Naive thymus-derived CD8-positive, alpha-beta T cell (primary cell): ENCODE measurements at places on chromosomes 12 and 14. TPM values are rescaled to one million over a fixed set of nuclear protein-coding genes. Genes with fewer than 3 reads are reported as not detected.

- no peak for DNase-seq
These were observed 5.3 kb downstream of the COX16 start for GRCh38 chr14:70354204-70354603.

DNA sequence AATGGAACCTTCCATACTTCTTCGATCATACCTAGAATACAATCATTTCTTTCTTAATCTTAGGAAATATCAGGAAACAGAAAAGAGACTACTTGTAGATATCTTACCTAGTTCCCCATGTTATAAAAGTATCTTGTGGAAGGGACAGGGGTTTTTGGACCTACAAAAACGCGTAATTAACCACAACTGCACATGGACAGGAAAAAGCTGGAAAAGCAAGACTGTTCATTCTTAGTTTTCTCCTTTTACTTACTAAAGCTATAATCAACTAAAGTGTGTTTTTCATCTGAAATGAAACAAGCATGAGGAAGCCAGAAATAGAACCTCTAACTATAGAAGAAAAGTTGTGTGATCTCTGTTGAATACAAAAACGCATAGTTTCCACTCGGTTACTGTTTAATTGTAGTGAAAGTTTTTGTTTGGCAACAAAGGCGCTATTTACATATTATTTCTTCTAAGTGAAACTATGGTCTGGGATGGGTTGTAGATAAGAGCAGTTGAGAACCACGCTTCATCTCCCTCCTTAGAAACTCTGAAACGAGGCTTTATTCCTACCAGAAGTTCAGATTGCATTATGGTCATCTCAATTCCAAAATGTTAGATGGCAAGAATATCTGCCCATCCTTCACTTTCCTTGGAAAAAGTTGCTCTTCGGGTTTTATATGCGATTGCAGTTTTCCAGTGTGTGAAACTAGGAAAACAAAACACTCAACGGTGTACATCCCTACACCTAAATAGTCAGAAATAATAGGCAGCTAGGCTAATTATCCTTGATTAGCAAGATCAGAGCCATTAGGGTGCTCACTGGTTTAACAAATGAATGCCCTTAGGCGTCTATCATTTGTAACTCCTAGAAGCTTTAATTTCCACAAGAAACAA is 1.1 kb downstream of the BCAT1 start:
- DNase-seq, result no peak

The CCDC177 gene
- total RNA-seq, result not detected

GRCh38 chr14:33636716-33637115 is 314.2 kb downstream of the EGLN3 start:
- no peak for DNase-seq

GRCh38 chr12:122865268-122866231 is 30.3 kb downstream of the HIP1R start:
- no peak for DNase-seq

- DNase-seq, result no peak
These were observed 15.5 kb upstream of the CYP46A1 start for GRCh38 chr14:99668307-99669295.

DNA sequence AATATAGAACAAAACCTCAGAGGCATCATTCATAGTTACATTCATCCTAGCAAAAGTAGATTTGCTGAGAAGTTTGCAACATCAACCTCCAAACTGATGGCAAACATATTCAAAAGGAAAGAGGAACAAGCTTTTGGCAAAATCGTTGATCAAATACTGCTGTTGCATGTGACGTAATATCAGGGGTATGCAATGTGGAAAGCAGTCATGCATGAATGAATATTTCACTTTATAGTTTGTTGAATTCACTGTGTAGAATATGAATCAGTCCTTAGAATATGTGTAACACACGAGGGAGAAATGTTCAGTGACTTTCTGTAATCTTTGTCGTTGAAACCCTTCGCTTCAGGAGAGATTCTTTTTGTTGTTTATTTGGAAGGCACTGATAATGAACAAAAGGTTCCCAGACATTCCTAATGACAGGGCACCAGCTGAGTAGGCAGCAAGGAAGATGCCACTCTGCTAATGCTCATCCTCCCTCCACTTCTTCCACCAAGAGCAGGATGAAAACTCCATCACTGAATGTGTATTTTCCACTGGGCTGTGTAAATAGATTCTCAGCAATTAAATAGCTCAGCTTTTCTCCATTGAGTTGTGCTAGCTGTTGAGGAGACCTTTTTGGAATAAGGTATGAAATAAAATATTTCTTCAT is 126.1 kb downstream of the PELI2 start:
- no peak for DNase-seq

DNA sequence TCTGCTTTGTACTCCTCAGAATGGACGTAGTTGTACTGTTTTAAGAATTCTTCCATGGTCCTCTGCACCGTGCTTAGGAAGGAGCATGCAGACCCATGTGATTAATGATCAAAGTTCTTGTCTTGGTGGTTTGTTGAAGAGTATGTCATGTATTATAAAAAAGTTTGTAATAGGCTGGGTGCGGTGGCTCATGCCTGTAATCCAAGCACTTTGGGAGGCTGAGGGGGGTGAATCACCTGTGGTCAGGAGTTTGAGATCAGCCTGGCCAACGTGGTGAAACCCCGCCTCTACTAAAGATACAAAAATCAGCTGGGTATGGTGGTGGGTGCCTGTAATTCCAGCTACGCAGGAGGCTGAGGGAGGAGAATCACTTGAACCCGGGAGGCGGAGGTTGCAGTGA is 61.8 kb upstream of the RTL1 start:
- no peak for DNase-seq

The NEDD8 gene
- total RNA-seq, result 96.8 TPM

The FLVCR2 gene
- 3.8 TPM for total RNA-seq

The OAS2 gene
- total RNA-seq, result 40.9 TPM

DNA sequence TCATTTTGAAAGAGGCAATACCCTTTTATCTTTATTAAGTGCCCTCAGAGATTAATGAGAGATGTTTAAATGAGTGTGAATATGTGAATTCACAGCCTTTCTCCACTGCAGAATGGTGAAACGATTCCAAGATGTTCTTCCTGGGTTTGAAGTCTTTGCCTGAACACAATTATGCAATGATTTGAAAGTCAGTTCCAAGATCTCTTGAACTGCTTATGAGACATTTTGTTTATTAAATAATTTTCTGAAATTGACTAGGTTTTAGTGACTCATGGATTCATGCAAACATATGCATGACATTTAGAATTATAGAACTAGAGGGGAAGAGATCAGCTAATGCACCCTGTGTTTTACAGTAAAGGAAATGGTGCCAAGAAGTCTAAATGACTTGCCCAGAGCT is 118.1 kb upstream of the SLC38A2 start:
- DNase-seq, result no peak

The CSRP2 gene
- total RNA-seq, result not detected

DNA sequence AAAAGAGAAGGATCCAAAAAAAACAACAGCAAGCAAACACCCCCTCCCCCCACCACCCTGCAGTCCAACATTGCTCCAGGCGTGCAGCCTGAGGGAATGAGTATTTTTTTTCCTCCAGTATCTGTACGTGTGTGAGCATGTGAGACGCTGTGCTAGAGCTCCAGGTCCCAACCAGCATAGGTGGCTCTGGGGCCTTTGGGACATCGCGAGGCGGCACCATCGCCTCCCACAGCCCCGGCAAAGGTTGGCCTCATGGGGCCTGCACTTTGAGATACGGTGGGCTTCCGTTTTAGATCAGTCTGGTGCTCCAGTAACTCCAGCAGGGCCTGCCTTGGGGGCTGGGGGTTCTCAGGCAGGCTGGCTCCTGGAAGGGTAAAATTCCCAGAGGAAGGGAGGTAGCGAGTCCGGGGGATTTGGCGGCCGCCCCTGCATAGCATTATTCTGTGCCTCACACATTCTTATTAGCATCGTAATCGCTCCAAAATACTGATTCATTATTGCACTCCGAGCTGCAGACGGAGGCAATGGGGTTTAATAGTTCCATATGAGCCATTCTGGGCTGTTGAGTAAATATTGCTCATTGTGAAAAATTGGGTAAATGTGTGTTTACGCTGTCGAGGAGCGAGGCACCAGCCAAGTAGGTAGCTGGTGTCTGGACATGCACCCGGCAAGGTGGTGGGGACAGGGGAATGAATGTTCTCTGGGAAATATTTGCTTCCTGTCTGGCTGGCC is 143.1 kb upstream of the MYL2 start:
- DNase-seq, result no peak

GRCh38 chr12:89513544-89513943 is 11.1 kb downstream of the GALNT4 start:
- DNase-seq, result no peak

GRCh38 chr14:101454229-101454628 is 107.1 kb upstream of the DIO3 start:
- no peak for DNase-seq

DNA sequence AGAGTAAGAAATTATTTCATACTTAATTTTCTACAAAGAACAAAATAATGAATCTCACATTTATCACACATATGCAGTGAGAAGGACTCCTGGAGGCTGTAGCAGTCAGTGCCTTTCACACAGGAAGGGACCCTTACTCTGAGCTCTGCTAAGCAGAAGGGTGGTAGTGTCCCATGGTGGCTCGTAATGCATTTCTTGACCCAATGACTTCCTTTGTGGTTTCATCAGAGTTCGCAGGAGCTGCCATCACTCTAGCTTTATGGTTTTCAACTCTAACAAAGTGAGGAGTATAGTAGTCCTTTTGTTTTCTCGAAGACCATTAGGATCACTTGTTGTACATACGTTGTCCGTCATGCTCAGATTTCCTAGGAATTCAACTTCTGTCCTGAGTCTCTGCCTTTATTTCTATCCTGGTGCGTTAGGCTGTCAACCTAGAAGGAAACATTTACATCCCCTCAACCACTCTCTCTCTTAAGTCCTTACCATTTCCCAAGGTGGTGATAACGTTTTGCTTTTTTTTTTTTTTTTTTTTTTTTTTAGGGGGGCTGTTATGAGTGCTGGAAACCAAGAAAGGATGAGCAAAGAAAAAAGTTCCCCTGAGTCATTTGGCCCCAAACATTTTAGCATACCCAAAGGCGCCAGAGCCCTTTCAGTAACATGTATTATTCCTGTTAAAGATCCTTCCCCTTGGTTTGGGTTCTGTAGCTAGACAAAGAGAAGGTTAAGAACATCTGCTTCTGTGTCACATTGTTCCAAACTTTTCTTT is 37.2 kb downstream of the GABARAPL1 start:
- no peak for DNase-seq

- DNase-seq, result no peak
These were observed 29.8 kb downstream of the LRRK2 start for GRCh38 chr12:40254455-40255085.

- DNase-seq, result no peak
These were observed 43.4 kb downstream of the ELK3 start for GRCh38 chr12:96237465-96238077.

GRCh38 chr12:65615118-65615517 is 209.2 kb upstream of the HMGA2 start:
- no peak for DNase-seq

- DNase-seq, result no peak
These were observed 224.9 kb upstream of the SLC16A7 start for GRCh38 chr12:59370933-59371332.

The PROX2 gene
- 0.52 TPM for total RNA-seq

The INTS13 gene
- total RNA-seq, result 19.5 TPM

- DNase-seq, result no peak
These were observed 108.8 kb downstream of the VEZT start for GRCh38 chr12:95326445-95326844.

GRCh38 chr14:90513161-90514014 is 116.6 kb downstream of the CALM1 start:
- DNase-seq, result no peak
